ENCODE measurements at places on chromosomes 5 and 9. TPM values are rescaled to one million over a fixed set of nuclear protein-coding genes. Genes with fewer than 3 reads are reported as not detected.

DNA sequence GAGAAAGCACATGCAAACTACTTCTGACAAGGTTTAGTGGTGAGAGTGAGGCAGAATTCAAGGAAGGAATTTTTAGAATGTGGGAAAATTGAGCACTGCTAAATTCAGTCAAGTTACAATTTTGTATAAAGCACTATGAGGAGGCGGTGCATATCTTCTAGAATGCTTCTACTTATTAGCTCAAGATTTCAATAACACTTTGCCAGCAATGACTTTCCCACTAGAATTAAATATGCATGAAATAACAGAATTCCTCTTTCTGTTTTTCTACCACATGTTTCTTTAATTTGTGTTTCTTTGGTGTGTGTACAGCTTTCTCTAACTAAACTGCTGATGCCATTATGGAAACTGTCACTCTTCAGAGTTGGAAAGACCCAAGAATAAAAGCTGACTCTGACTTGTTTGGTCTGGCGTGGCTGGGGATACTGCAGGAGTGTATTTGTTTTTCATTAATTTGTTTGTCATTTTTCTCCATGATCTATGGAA, 163.5 kb downstream of the ARSB start:
- DNase-seq, result peak; percentile 46

GRCh38 chr5:149181732-149182131, 40.4 kb downstream of the ABLIM3 start:
- no peak for DNase-seq

GRCh38 chr5:174317256-174317894, 271.9 kb downstream of the NSG2 start:
- peak; percentile 68 for DNase-seq

- no peak for DNase-seq
Measured at GRCh38 chr9:78286946-78287388, 10.0 kb upstream of the PSAT1 start.

- no peak for DNase-seq
Measured at GRCh38 chr9:134885679-134886412, 5.2 kb downstream of the FCN2 start.

DNA sequence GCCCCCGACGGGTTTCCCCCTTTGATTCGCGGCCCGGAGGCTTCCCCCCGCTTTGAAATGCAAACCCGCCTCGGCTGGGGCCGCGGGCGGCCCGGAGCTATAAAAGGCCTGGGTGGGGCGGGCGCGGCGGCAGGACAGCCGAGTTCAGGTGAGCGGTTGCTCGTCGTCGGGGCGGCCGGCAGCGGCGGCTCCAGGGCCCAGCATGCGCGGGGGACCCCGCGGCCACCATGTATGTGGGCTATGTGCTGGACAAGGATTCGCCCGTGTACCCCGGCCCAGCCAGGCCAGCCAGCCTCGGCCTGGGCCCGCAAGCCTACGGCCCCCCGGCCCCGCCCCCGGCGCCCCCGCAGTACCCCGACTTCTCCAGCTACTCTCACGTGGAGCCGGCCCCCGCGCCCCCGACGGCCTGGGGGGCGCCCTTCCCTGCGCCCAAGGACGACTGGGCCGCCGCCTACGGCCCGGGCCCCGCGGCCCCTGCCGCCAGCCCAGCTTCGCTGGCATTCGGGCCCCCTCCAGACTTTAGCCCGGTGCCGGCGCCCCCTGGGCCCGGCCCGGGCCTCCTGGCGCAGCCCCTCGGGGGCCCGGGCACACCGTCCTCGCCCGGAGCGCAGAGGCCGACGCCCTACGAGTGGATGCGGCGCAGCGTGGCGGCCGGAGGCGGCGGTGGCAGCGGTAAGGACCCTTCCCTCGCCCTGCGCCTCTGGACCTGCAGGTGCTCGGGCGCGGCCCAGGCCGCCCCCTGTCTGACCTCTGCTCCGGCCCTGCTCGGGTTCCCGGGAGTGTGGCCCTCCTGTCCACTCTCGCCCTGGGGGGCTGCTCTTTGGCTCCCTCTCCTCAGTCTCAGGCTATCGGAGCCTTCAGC, at the start of gene CDX1:
CDX1 (plus strand) TSS at position 129 of the 862 bp plus-strand sequence; CDS start at position 228, 99 bp downstream.
- DNase-seq, result no peak

- no peak for DNase-seq
Measured at GRCh38 chr5:79811904-79812303, 122.3 kb downstream of the CMYA5 start.

DNA sequence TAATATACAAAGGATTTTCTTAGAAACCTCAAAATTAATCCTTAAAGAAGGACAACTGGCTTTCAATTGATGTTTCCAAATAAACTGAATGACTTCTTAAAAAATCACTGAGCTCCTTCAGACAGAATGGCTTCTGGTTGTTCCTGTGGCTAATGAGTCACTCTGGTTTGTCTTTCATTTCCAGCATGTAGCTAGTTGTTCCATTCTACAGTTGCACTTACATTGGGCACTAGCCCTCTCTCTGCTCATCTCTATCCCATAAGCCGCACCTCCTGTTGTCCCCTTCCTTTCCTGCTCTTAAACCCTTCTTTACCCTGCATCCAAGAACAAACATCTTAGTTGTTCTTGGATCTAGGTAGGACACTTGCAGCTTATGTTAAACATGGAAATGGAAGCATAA, 235.3 kb upstream of the HAPLN1 start:
- no peak for DNase-seq

- DNase-seq, result no peak
Measured at GRCh38 chr5:168464214-168464613, 22.1 kb upstream of the RARS1 start.

GRCh38 chr9:121326130-121326838, 43.8 kb downstream of the STOM start:
- peak; percentile 33 for DNase-seq

- DNase-seq, result no peak
Measured at GRCh38 chr9:24986331-24986730, 440.6 kb upstream of the IZUMO3 start.

GRCh38 chr5:72630721-72631120, 123.5 kb upstream of the ZNF366 start:
- DNase-seq, result no peak

DNA sequence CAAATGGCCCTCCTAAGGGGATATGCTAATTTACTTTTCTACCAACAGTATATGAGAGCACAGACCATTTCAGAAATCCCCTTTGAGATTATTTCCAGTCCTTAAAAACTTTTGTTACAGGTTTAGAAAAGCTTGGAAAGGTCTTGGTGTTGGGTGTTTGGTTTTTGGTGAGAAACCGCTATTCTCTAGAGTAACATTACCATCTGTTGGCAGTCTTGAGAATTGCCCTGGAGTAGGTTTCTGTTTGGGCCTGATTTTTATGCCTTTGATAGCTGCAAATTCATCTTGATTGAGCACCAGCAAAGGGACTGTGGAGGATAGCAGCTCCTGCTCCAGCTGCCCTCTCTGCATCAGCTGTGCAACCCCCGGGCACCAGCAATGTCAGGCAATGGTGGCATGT, 8.0 kb downstream of the NUDT2 start:
- no peak for DNase-seq

GRCh38 chr9:86042199-86042978, 57.0 kb downstream of the GOLM1 start:
- no peak for DNase-seq

DNA sequence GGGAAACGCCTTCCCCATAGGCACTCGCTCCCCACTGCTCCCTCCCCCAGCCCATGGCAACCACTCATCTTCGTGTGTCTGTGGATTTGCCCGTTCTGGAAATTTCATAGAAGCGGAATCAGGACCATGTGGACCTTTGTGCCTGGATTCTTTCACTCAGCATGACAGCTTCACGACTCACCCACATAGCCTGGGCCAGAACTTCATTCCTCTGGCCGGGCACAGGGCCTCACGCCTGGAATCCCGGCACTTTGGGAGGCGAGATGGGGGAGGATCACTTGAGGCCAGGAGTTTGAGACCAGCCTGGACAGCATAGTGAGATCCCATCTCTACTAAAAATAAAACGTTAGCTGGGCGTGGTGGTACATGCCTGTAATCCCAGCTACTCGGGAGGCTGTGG, 12.1 kb upstream of the DIPK1B start:
- no peak for DNase-seq

GRCh38 chr5:36535378-36535777, 71.0 kb upstream of the SLC1A3 start:
- no peak for DNase-seq

- DNase-seq, result no peak
Measured at GRCh38 chr9:121133104-121133816, 58.5 kb downstream of the CNTRL start.

DNA sequence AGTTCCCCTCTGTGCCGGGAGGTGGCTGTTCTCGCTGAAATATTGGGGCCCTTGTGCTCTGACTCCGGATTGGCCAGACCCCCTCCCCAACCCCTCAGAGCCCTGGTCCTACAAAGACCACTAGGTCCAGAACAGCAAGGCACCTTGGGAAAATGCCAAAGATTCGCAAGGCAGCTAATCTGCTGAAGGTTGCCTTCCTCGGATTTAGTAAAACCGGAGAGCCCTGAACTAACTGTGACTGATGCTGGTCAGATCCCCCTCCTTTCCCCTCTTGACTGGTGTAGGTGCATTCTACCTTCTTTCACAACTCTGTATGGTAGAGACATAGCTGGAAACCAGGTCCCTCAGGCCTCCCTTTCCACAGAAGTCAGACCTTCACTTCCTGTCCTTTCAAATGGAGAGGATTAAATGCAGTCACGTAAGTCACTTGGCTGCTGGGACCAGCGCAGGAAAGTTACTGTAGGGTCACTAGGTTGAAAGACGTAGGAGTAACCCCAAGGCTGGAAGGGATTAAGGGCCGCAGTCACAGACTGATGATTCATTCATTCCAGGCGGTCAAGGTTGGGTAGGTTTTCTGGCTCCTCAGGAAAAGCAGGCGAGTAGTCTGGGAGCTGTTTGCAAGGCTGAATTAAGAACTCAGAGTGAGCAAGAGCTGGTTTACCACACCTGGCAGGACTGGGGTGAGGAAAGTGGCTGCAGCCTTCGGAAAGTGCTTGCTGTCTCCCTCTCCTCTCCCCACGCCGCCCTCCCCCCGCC, 5.3 kb downstream of the BARX1 start:
- no peak for DNase-seq

GRCh38 chr9:137969685-137970084, 92.1 kb downstream of the CACNA1B start:
- no peak for DNase-seq

GRCh38 chr5:32713361-32713769, 2.2 kb downstream of the NPR3 start:
- peak; percentile 20 for DNase-seq

DNA sequence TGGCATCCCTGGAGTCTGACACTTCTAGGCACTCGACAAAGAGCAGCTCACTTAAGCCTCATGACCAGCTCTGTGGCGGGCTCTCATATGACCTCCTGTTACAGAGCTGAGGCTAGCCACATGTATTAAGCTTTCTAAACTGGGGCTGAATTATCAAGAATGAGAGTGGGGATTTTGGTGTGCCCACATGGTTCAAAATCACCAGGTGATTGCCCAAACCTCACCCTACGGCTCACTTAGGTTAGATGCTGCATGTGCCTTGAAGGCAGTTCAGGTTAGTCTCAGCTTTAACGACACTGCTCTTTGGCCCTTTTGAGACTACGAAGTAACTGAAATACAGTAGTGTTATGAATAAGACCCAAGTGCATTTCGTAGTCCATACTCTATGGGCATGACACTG, 39.4 kb upstream of the SMIM32 start:
- DNase-seq, result no peak

DNA sequence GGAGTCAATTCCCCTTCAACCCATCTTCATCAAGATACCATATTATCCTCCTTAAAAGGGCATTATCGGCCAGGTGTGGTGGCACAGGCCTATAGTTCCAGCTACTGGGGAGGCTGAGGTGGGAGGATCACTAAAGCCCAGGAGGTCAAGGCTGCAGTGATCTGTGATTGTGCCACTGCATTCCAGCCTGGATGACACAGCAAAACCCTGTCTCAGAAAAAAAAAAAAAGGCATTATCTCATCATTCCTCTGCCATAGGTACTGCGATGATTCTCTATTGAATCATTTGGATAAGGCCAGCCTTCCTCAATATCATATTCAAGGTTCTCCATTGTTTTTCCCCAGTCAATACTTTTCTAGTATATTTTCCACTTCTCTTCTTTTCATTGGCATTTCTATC, 39.2 kb upstream of the RAB3C start:
- no peak for DNase-seq

GRCh38 chr5:165187815-165188214, 1682.4 kb downstream of the MAT2B start:
- DNase-seq, result no peak

DNA sequence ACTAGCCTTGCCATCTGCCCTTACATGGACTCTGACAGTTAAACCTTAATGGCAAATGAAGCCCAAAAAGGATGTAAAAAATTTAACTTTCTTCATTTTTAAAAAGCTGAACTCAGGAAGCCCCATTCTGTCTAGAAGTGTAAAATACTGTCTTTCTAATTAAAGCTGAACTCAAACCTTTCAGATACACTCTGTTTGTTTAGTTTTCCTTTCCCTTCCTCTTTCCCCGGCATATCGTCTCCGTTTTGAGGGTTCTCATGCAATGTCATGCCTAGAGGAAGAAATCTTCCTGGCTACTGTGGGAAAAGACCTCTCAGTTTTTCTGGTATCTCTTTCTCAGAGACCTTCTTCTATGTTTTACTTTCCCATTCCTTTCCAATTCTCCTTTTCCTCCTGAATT, 841.5 kb downstream of the DTWD2 start:
- DNase-seq, result no peak

Gene SLC24A2
- 0.20 TPM for total RNA-seq

Gene PAEP
- total RNA-seq, result not detected

Gene IL5
- total RNA-seq, result not detected

Gene SH2D3C
- 34.5 TPM for total RNA-seq

Gene KYAT1
- 4.6 TPM for total RNA-seq

Gene KCNV2
- total RNA-seq, result not detected

Gene GRPEL2
- 20.2 TPM for total RNA-seq

Data from lung (tissue), 17 donors.